H9 (cell line): ENCODE measurements at places on chromosomes 2 and 18.

DNA sequence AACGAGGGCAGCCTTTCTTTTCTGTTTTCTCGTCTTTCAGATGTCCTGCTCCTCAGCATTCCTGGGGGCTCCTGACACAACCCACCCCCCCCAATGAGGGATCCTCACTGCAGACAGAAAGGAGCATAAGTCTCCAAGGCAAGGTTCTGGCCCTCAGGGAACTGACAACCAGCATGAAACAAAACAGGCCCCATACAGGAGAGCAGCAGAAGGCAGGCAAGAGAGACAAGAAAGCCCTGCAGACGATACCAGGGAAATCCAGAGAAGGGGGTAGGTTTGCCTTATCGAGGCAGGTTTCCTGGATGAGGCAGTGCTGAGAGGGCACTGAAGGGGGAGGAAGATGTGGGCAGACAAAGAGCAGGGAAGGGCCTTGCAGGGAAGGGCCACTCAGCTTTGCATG is 103.9 kb upstream of the EPAS1 start:
- no peak for DNase-seq

- DNase-seq, result no peak
Measured at GRCh38 chr2:218137514-218137913, 11.7 kb downstream of the CXCR2 start.

DNA sequence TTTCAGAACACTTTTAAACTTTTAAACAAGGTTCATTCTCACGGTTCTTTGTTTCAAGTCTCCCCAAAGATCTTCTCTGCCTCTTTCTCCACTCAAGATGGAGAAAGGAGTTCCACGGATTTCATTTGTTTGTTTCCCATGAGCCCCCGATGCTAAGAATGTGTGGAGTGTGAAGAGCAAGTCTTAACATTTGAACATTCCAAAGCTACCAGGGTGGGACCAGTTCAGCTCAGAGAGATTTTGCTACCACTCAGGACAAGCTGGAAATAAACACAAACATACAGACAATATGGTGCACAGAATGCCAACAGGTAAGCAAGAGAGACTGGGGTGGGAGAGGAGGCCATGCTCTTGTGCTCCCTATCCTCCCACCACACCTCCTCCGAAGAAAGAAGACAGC is 56.7 kb downstream of the SPRED2 start:
- no peak for DNase-seq

DNA sequence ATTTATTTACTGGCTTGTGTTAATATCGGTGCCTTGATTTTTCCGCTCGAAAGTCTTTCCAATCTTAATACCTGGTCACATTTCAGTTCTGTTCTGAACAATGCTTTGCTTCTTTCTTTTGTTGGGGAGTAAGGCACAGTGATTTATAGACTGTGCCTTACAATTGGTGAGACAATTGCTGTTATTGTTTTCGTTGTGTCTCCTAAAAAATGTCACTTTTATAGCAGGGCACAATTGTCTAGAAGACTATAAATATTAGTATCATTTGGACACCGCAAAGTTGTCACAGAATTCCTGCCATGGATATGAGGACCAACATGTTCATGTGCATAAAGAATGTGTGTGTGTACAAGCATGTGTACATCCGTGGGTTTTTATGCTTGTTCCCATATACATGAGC is 231.9 kb downstream of the INSIG2 start:
- DNase-seq, result no peak

GRCh38 chr2:30221531-30221930 is 9.8 kb upstream of the LBH start:
- no peak for DNase-seq

- DNase-seq, result no peak
Measured at GRCh38 chr18:70059684-70060083, 112.0 kb upstream of the CD226 start.

GRCh38 chr2:26685989-26686839 is 6.3 kb upstream of the KCNK3 start:
- no peak for DNase-seq

DNA sequence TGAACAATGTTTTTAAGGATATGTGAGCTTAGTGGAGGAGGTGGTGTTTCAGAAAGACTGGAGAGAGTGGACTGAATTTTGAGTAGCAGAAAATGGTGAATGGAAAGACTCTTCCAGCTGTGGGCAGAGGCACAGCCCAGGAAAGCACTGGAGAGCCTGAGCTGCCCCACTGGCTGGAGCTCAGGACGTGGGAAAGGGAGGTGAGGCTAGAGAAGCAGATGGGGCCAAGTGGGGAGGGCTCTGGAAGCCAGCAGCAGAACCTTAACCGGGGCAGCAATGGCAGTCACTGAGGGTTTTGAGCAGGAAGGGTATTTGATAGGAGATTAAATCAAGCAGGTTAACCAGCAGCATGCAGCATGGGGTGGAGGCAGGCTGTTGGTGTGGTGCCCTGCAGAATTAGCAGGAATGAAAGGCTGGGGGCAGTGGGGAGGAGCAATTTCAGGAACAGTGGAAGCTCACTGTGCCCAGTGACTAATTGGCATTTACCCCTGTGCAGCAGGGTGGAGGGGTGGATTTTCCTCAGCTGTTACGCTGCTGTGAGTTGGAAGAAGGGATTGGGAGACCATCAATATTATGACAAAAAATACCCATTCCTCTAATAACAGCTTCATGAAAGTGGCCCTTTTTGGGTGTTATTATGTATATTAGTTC is 136.2 kb downstream of the CERS6 start:
- no peak for DNase-seq

GRCh38 chr2:48187503-48187902 is 281.2 kb upstream of the FBXO11 start:
- no peak for DNase-seq
